ENCODE measurements at places on chromosomes 1 and 21.
A peak's percentile ranks its signal among the peaks of the same experiment; 100 is the strongest.

DNA sequence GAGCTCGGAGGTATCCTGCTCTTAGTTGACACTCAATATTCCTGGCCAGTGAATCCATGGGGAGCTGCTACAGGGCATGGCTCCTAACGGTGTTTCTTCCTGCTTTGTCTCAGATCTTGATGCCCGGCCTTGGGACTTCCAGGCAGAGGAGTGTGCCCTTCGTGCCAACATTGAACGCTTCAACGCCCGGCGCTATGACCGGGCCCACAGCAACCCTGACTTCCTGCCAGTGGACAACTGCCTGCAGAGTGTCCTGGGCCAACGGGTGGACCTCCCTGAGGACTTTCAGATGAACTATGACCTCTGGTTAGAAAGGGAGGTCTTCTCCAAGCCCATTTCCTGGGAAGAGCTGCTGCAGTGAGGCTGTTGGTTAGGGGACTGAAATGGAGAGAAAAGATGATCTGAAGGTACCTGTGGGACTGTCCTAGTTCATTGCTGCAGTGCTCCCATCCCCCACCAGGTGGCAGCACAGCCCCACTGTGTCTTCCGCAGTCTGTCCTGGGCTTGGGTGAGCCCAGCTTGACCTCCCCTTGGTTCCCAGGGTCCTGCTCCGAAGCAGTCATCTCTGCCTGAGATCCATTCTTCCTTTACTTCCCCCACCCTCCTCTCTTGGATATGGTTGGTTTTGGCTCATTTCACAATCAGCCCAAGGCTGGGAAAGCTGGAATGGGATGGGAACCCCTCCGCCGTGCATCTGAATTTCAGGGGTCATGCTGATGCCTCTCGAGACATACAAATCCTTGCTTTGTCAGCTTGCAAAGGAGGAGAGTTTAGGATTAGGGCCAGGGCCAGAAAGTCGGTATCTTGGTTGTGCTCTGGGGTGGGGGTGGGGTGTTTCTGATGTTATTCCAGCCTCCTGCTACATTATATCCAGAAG, 16.7 kb downstream of the ALX3 start:
- peaks cover 87% of the 10 kb centered on the region for H3K36me3 ChIP-seq
- H3K4me3 ChIP-seq, result no peak overlapping the region
- no peak overlapping the region for H3K27ac ChIP-seq
- H3K4me1 ChIP-seq, result peaks cover 40% of the 10 kb centered on the region

DNA sequence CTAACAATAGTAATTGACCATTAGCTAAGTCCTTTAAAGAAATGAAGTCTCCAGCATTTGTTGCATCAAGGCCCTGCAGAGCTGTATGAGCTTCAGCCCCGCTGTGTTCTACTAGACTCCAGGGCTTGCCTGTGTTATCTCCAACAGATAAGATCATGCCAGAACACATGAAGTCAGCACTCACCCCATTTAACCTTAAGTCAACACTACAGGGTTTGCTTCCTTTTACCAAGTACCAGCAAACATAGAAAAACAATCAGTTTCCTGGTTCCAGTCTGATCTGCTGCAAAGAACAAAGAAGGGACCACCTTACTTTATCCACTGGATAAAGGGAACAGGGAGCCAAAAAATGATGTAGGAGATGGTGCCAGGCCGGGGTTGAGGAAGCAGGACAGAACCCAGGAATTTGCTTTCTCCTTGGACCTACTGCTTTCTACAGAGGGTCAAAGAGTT, 41.3 kb upstream of the ENAH start:
- no peak for DNase-seq
- no peak overlapping the region for H3K27ac ChIP-seq
- no peaks in the 10 kb centered on the region for H3K27me3 ChIP-seq
- H3K36me3 ChIP-seq, result no peaks in the 10 kb centered on the region
- H3K4me1 ChIP-seq, result peaks cover 41% of the 10 kb centered on the region
- no peak overlapping the region for H3K4me3 ChIP-seq

DNA sequence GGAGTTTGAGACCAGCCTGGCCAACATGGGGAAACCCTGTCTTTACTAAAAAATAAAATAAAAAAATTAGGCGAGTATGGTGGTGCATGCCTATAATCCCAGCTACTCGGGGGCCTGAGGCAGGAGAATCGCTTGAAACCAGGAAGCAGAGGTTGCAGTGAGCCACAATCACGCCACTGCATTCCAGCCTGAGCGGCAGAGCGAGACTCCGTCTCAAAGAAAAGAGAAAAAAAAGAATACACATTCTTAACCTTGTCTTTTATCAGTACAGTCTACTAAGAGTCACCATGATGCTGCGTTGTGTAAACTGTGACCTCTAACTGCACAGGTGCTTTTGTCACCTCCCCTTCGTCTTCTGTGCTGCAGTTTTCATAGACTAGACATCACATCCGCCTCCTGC, 37.2 kb downstream of the PCNT start:
- no peak for DNase-seq
- H3K36me3 ChIP-seq, result peaks cover 84% of the 10 kb centered on the region
- H3K4me1 ChIP-seq, result no peaks in the 10 kb centered on the region
- H3K27me3 ChIP-seq, result no peaks in the 10 kb centered on the region
- H3K4me3 ChIP-seq, result no peak overlapping the region

DNA sequence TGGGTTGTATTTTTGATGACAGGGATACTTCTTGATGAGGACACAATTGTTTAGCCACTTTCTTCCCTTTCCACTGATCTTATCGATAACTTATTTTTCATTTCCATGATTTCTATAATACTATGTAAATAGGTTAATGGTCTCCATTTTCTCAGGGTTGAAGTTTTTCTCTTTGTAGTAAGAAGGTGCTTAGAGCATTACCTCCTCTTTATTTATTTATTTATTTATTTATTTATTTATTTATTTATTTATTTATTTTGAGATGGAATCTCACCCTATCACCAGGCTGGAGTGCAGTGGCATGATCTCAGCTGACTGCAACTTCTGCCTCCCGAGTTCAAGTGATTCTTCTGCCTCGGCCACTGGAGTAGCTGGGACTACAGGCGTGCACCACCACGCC, 70.4 kb downstream of the UBE4B start:
- H3K27ac ChIP-seq, result no peak overlapping the region
- no peak for DNase-seq
- peaks cover 73% of the 10 kb centered on the region for H3K36me3 ChIP-seq
- H3K27me3 ChIP-seq, result no peaks in the 10 kb centered on the region
- peaks cover 20% of the 10 kb centered on the region for H3K4me1 ChIP-seq

DNA sequence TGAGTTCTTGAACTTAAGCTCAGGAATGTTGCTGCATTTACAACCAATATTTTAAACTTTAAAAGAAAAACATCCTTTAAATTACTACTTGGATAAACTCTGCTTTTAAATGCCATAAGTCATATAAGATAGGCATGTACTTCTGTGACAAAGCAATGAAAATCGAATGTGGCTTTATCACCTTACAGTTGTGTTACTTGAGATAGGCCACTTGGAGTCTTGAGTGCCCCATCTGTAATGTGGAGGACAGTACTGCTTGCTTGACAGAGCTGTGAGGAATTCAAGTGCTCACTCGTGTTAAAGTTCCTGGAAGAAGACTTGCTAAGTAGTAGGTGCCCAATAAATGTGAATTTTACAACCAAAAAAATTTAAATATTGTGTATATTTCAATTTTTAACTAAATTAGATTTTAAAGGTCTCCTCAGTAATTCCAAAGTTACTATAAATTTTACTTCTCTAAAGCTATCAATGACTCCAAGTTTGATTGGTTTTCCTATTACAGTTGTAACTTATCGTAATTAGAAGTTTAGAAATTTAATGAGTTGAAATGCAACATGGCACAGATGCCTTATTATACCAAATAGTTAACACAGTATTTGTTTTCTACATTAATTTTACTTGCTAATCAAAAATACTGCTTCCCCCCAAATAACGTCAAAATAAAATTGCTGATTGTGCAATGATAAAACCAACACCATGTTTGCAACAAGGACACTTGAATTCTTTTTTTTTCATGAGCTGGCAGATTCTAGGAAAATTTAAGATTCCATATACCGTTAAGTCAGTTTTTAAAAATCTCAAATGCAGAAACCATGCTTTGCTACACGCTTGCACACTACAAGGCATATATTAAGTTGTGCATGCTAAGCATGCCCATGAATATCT, 21.8 kb downstream of the PSMB2 start:
- H3K4me3 ChIP-seq, result no peak overlapping the region
- H3K27ac ChIP-seq, result no peak overlapping the region
- no peaks in the 10 kb centered on the region for H3K4me1 ChIP-seq
- H3K27me3 ChIP-seq, result no peaks in the 10 kb centered on the region
- no peak for DNase-seq
- peaks cover 35% of the 10 kb centered on the region for H3K36me3 ChIP-seq

GRCh38 chr1:197041486-197042353, 25.3 kb downstream of the F13B start:
- H3K36me3 ChIP-seq, result no peaks in the 10 kb centered on the region
- no peak for DNase-seq
- H3K27ac ChIP-seq, result no peak overlapping the region
- H3K4me1 ChIP-seq, result no peaks in the 10 kb centered on the region
- H3K27me3 ChIP-seq, result no peaks in the 10 kb centered on the region
- no peak overlapping the region for H3K4me3 ChIP-seq

DNA sequence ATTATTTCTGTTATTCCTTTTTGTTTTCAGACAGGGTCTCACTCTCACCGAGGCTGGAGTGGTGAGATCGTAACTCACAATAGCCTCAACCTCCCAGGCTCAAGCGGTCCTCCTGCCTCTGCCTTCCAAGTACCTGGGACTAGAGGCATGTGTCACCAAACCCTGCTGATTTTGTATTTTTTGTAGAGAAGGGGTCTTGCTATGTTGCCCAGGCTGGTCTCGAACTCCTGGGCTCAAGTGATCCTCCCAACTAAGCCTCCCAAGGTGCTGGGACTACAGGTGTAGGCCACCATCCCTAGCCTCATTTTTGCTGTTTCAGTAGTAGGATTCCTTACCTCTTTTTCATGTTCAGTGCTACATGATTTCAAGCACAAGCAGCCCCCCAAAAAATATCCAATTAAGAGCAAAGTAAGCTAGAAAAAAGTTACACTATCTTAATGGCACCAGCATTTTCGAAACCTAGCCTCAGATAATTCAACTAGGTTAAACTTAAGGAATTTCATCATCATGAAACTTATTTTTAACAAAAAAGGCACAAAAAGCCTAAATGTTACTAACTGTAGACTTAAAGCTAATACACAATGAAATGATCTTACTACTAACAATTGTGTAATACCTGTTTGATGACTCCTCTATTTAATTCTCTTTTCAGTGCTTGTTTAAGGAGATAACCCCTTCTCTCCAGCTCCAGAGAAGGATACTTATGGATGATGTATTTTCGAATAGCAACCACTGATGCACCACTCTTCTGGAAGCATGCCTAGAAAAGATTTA, 16.6 kb downstream of the HP1BP3 start:
- no peak overlapping the region for H3K4me3 ChIP-seq
- no peak for DNase-seq
- no peaks in the 10 kb centered on the region for H3K4me1 ChIP-seq
- no peak overlapping the region for H3K27ac ChIP-seq
- no peaks in the 10 kb centered on the region for H3K27me3 ChIP-seq
- peaks cover 100% of the 10 kb centered on the region for H3K36me3 ChIP-seq

- DNase-seq, result no peak
- H3K27me3 ChIP-seq, result no peaks in the 10 kb centered on the region
- peaks cover 2% of the 10 kb centered on the region for H3K4me1 ChIP-seq
- no peak overlapping the region for H3K4me3 ChIP-seq
Observed at GRCh38 chr1:61274939-61275338, 192.6 kb downstream of the NFIA start.

DNA sequence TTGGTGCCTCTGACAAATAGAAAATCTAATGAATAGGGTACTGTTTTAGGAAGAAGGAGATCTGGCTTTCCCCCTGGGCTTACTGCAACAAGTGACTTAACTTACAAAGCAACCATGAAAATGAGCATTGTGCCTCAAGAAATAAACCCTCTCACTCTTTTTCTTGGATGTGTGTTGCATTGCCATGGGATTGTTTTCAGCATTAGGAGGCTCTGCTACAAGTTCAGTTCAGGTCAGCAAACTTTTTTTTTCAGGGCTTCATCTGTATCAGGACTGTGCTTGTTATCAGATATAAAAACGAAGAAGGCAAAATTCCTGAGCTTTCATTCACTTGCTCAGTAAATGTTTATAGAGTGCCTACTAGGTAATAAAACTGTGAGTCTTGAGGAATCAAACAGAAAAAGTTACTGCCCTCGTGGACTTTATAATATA, 37.8 kb upstream of the DOCK7 start:
- no peak for DNase-seq
- H3K27me3 ChIP-seq, result no peaks in the 10 kb centered on the region
- H3K27ac ChIP-seq, result peak overlapping the region; percentile 48
- H3K4me3 ChIP-seq, result no peak overlapping the region

GRCh38 chr1:84892705-84893618, at the start of gene LPAR3:
LPAR3 (minus strand) TSS chr1:84893206; CDS start chr1:84866120, 27,086 bp downstream.
- no peaks in the 10 kb centered on the region for H3K36me3 ChIP-seq
- peaks cover 15% of the 10 kb centered on the region for H3K4me1 ChIP-seq
- H3K4me3 ChIP-seq, result peak within 1 kb of the TSS; percentile 61
- peaks cover 29% of the 10 kb centered on the region for H3K27me3 ChIP-seq
- H3K27ac ChIP-seq, result no peak within 1 kb of the TSS
- no peak for DNase-seq

GRCh38 chr1:91402023-91402422, 2.6 kb downstream of the HFM1 start:
- H3K4me3 ChIP-seq, result no peak overlapping the region
- no peak for DNase-seq
- H3K27ac ChIP-seq, result no peak overlapping the region
- no peaks in the 10 kb centered on the region for H3K36me3 ChIP-seq

GRCh38 chr1:8351693-8352470, 34.0 kb downstream of the SLC45A1 start:
- no peak overlapping the region for H3K4me3 ChIP-seq
- no peaks in the 10 kb centered on the region for H3K27me3 ChIP-seq
- H3K36me3 ChIP-seq, result peaks cover 43% of the 10 kb centered on the region
- peak; percentile 78 for DNase-seq
- H3K27ac ChIP-seq, result no peak overlapping the region

DNA sequence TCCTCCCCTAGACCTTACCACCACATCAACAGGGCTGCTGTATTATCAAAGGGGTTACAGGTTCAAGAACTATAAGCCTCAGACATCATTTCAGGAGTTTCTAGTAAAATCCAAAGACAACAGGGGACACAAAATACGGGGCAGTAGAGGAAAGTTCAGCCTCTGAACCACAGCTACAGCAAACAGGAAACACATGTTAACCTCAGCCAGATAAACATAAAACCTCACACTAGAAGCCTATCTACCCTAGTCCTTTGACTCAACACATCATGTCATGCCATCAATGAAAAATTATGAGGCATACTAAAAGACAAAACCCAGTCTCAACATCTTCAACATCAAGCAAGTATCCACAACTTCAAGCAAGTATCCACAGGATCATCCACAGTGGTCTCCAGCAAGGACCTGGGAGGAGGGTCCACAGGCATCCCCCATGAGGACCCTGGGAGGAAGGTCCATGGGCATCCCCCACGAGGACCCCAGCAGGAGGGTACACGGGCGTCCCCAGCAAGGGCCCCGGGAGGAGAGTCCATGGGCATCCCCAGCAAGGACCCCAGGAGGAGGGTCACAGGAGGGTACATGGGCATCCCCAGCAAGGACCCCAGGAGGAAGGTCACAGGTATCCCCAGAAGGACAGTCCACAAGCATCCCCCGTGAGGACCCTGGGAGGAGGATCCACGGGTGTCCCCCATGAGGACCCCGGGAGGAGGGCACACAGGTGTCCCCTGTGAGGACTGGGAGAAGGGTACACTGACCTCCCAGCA, 440.0 kb downstream of the MATN1 start:
- no peak for DNase-seq
- H3K36me3 ChIP-seq, result no peaks in the 10 kb centered on the region
- H3K4me3 ChIP-seq, result no peak overlapping the region
- peaks cover 3% of the 10 kb centered on the region for H3K27me3 ChIP-seq
- no peak overlapping the region for H3K27ac ChIP-seq
